ENCODE measurements at places on chromosomes 13 and 19. TPM values are rescaled to one million over a fixed set of nuclear protein-coding genes. Genes with fewer than 3 reads are reported as not detected.

DNA sequence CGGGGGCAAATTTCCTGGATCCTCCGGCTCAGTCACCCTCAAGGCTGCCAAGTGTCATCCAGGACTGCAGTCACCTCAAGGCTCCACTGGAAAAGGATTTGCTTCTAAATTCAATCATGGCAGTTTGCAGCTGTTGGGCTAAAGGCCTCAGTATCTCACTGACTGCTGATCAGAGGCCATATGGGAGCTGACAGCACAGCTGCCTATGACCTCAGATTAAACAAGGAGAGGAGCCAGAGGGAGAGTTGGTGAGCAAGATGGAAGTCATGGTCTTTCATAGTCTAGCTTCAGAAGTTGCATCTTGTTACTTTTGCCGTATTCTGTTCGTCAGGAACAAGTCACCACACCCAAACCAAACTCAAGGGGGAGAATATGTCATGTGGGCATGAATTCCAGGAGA lies 849.7 kb downstream of the UQCRFS1 start:
- H3K4me1 ChIP-seq: no peaks in the 10 kb centered on the region
- no peaks in the 10 kb centered on the region for H3K27me3 ChIP-seq
- H3K4me3 ChIP-seq: no peak overlapping the region
- H3K36me3 ChIP-seq: no peaks in the 10 kb centered on the region
- no peak for DNase-seq

GRCh38 chr19:52536448-52536800 lies 9.0 kb downstream of the ZNF808 start:
- H3K27me3 ChIP-seq: no peaks in the 10 kb centered on the region
- DNase-seq: peak; percentile 35
- peak overlapping the region; percentile 87 for H3K27ac ChIP-seq
- H3K4me3 ChIP-seq: peak overlapping the region; percentile 84
- no peaks in the 10 kb centered on the region for H3K4me1 ChIP-seq

DNA sequence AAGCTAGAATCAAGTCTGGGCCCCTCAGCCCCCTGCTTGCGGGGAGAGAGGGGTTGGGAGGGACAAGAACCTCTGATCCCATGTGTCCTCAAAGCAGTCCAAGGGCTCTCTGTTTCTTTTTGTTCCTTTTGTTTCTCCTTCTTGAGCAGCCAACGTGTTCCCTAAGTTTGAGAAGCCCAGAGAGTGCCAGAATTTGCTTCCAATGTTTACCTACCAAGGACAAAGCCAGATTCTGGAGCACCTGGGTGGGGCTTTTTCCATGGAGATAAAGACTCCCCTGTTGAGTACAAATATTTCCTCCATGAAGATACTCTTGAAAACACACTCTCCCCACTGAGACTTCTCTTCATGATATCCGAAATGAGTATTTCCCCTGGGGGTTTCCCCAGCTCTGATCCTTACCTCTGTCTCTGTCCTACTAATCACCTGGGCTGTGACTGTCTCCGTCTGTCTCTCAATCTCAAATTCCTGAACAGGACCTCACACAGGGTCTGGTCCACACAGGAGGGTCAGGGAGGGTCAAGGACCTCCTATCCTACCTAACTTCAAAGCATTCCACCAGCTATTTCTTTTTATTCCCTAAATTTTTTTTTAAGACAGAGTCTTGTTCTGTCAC lies 27.4 kb downstream of the CD177 start:
- H3K4me1 ChIP-seq: no peaks in the 10 kb centered on the region
- DNase-seq: no peak
- H3K27me3 ChIP-seq: no peaks in the 10 kb centered on the region
- H3K36me3 ChIP-seq: no peaks in the 10 kb centered on the region
- H3K27ac ChIP-seq: no peak overlapping the region
- H3K4me3 ChIP-seq: no peak overlapping the region

- H3K27ac ChIP-seq: no peak overlapping the region
- no peak overlapping the region for H3K4me3 ChIP-seq
- DNase-seq: no peak
- H3K36me3 ChIP-seq: no peaks in the 10 kb centered on the region
- no peaks in the 10 kb centered on the region for H3K27me3 ChIP-seq
Measured at GRCh38 chr13:52983836-52984235, 44.8 kb upstream of the OLFM4 start.

Gene CEACAM8
- not detected for total RNA-seq

DNA sequence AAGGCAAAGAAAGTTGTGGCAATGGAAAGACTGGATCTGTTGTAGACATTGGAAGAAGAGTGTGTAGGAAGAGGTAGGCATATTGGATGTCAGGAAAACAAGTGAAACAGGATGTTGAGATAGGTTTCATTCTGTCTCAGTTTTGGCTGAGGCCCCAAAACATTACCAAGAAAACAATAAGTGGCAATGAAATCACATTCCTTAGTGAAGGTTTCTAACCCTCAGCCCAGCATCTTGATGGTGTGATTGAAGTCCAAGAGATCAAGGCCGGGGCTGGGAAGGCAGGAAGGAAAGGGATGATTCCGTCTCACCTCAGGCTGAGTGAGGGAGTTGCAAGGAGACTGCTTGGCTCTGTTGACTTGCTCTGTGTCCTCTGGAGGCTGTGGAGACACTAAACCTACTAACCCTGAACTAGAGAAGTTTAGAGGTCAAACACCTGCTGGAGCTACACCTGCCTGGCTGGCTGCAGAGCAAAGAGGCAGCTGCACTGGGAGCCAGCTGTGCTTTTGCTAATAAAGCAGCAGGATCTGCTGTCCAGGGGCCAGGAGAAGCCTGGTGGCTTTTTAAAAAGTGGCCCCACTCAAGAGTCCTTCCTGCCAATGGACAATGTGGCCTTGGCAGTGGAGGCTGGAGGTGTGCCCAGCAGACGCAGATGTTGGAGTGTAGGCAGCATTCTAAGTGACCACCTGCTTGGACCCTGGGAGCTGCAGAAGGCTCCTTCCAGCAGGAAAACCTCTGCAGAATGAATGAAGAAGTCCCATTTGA lies 53.6 kb downstream of the DGKH start:
- no peak overlapping the region for H3K27ac ChIP-seq
- H3K4me1 ChIP-seq: no peaks in the 10 kb centered on the region
- no peaks in the 10 kb centered on the region for H3K27me3 ChIP-seq
- no peak overlapping the region for H3K4me3 ChIP-seq
- H3K36me3 ChIP-seq: no peaks in the 10 kb centered on the region

DNA sequence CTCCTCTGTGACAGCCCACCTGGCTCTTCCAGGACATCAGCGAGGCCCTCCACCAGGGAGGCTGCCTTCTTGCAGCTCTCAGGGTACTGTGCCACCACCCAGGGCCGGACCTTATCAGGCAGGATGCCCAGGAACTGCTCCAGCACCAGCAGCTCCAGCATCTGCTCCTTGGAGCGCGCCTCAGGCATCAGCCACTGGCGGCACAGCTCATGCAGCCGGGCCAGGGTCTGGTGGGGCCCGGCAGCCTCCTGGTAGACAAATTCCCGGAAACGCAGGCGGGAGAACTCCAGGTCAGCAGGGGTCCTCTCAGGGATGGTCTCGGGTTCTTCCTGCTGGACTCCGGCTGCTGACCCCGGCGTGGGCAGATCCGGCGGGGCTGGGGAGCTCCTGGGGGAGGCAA lies 8.2 kb downstream of the ZSCAN18 start:
- DNase-seq: no peak
- H3K27me3 ChIP-seq: no peaks in the 10 kb centered on the region
- H3K4me3 ChIP-seq: no peak overlapping the region
- H3K4me1 ChIP-seq: no peaks in the 10 kb centered on the region
- H3K27ac ChIP-seq: no peak overlapping the region
- H3K36me3 ChIP-seq: no peaks in the 10 kb centered on the region

- H3K4me1 ChIP-seq: no peaks in the 10 kb centered on the region
- DNase-seq: no peak
- H3K36me3 ChIP-seq: peaks cover 54% of the 10 kb centered on the region
Measured at GRCh38 chr19:19103167-19103566, 35.1 kb downstream of the TMEM161A start.

Gene AZU1
- total RNA-seq: not detected

Gene SHISA7
- total RNA-seq: not detected

- H3K4me1 ChIP-seq: peaks cover 7% of the 10 kb centered on the region
- H3K4me3 ChIP-seq: peak within 1 kb of the TSS; percentile 48
- H3K27me3 ChIP-seq: peaks cover 10% of the 10 kb centered on the region
Measured at GRCh38 chr19:55354698-55355212, at the start of gene COX6B2. TSS of gene COX6B2 (minus strand) at chr19:55354719. CDS start at chr19:55354521, 198 bp downstream.

Gene ZNF560
- not detected for total RNA-seq
